ENCODE measurements at places on chromosomes 11 and 22.

- DNase-seq, result no peak
Measured at GRCh38 chr22:31800065-31800464, 46.2 kb downstream of the DEPDC5 start.

DNA sequence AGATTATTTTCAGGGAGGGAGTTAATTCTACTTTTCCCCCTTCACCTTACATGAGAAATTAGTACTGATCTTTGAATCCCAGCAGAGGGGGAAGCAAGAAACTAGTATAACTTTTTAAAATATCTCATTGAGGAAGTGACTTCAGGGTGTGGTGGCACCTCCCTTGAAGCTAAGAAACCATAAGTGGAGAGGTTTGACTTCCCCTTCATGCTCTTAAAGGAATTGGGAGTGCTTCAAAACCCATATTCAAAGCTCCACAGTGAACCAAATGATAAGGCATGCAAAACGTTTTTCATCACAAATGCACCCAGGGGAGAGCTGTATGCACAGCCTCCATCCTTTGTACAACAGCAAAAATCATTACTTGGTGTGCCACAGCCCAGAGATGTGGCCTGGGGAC lies 540 bp downstream of the MS4A14 start:
- no peak for DNase-seq

- peak; percentile 43 for DNase-seq
Measured at GRCh38 chr11:14894657-14895598, 2.9 kb upstream of the CYP2R1 start.

GRCh38 chr11:68524681-68525080 lies 64.1 kb downstream of the PPP6R3 start:
- no peak for DNase-seq

DNA sequence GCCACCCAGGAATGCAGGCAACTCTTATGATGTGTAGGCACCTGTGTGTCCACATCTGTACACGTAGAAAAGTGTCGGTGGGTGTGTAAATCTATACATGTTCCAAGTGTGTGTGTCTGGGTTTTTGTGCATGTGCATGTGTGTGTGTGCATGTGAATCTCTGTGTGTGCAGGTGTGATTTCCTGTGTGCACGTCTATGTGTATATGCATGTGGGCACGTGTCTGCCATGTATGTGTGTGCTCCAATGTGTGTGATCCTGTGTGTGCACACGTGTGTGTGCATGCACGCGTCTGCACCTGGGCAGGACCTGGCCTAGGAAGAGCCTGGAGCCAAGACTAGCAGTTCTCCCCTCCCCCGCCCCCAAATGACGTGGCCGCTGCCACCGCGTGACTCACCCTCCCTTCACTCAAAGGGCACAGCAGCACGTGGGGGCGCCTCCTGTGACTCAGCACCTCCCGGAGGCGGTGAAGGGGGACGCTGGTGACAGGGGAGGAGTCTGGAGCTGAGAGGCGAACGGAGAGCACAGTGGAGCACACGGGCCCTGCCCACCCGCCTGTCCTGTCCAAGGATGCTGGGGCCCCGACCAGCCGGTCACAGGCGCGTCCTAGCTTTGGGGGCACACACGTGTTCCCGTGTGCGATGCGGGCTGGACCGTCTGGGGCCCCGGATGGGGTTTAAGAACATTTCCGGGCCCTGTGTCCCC lies 10.1 kb downstream of the PIM3 start:
- peak; percentile 72 for DNase-seq

DNA sequence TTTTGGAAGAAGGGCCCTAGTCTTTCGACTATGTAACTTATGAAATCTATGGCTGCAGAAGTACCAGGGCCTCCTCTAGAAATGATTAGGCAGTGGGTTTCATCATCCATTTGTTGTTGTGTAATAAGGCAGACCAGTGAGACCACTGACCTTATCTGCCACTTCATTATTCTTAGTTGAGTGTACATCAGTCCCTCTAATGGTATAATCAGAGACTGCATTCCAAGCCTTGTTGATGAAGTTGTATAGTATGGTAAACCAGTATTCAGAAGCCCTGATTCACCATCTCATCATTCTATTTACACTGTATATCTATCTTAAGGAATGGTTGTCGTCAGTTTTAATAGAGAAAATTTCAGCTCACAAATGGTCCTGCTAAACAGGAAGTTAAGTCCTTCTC lies 32.2 kb upstream of the GRIA4 start:
- no peak for DNase-seq

- no peak for DNase-seq
Measured at GRCh38 chr11:112051768-112052167, 22.0 kb downstream of the PIH1D2 start.

DNA sequence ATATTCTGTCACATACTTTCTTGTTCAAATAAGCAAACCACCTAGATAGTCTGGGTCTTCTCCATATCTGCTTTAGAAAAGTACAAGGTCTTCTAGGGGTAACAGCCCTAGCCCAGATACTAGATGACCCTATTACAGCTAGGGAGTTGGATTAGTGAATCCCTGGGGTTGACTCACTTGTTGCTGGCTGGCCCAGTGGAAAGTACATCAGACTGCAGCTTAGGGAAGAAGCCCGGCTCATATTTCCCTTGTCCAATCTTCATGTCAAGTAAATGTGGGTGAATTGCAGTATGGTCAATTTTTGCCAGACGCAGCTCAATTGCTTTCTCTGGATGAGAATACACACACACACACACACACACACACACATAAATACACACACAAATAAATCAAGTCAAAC lies 79.1 kb upstream of the SCUBE2 start:
- no peak for DNase-seq

DNA sequence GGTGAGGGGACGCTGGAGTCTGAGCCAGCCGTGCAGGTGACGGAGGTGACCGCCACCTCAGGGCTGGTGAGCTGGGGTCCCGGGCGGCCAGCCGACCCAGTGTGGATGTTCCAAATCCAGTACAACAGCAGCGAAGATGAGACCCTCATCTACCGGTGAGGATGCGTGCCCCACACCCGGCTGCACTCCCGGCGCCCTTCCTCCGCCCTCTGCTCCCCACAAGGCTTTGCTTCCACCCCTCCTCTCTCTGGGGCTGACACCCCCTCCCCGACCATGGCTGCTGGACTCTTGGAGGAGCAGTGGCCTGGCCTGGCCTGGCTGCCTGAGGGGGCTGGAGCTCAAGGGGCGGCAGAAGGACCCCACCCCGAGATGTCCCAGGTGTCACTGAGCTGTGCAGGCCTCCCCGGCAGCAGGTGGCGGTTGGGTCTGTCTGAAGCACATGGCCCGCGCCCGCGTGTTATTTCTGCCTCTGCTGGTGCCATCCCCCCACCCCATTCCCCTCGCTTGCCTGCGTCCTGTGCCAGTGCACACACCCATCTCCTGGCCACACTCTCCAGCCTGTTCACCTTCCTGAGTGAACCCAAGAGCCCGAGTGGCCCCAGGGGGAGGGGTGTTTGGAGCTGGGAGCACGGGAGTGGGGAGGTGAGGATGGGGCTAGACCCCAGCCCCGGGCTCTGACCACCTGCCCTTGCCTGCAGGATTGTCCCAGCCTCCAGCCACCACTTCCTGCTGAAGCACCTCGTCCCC lies 2.2 kb downstream of the LRFN4 start:
- no peak for DNase-seq

DNA sequence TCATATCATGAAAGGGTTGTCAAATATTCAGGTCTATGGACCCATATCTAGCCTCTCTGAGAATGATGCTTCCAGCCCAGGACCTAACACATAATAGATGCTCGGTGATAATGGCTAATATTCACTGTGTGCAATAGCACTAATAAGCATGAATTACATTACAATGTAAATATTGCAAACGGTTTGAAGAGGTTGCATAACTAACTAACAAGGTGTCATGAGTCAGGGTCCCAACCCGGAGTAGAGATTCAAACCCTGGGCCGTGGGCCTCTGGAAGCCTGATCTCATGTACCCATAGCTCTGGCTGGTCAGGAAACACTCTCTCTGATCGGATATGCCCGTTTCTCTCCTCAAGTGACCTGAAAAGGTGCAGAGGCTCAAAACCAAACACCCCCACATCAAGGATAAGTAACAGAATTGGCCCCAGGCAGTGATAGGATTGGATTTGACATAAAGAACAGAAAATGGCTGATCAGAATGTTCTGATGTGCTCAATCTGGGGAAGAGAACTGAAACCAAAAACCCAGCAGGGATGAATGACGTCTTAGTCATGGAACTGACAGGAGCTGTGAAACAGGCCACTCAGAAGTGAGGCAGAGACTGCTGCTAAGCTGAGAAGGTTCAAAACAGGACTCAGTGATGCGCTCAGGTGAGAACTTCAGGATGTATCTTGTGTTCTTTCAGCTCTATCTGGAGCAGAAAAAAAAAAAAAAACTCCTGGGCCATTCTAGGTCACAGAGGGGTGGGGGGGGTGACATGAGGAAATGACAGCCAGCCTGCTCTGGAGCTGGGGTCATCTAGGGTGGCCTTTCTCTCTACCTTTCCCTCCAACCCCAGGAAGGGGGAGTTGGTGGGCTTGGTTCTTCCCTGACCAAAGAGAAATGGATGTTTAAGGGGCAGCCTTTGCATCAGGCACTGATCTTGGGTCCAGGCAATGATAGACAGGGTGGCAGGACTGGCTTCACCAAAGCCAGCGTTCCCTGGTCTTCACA lies 6.6 kb upstream of the KCTD17 start:
- no peak for DNase-seq

- no peak for DNase-seq
Measured at GRCh38 chr22:37167981-37168647, 18.4 kb upstream of the IL2RB start.

GRCh38 chr22:17563936-17564391 lies 666 bp downstream of the SLC25A18 start:
- no peak for DNase-seq

DNA sequence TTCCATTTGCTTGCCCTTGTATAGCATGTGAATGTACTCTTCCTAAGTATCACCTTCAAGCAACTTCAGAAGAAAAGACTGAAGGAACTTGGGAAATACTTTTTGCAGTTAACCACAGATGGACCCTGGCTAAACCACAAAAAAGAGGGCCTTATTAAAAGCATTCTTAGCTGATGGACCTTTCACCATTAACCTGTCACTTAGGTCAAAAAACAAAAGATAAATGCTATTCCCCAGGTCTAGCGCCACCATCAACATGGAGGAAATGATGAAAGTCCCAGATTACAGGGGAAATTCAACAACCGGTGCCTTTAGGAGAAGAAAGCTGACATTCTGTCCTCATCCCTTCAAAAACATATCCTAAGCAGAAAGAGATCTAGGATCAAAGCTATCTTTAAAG lies 29.5 kb downstream of the STK33 start:
- DNase-seq, result no peak

GRCh38 chr11:126317432-126317755 lies 13.5 kb downstream of the DCPS start:
- DNase-seq, result no peak

DNA sequence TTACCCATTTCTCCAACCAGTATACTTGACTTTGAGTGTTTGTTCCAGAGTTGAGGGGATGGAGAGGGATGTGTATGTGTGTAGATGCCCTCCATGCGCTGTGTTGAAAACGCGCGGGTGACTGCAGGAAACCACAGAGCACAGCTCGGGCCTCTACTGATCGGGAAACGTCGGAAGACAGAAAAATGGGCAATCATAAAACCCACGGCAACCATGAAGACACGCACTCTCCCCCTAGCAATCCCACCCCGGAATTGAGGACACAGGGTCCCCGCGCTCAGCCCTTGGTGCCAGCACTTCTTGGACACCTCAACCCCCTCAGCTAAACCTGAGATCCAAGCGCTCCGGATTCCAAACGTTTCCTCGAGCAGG lies 251 bp upstream of the UQCC3 start:
- DNase-seq, result peak; percentile 70
